ENCODE measurements at places on chromosomes 2 and 18.

GRCh38 chr2:231370429-231370748 is 25.1 kb upstream of the B3GNT7 start:
- no peak for DNase-seq

DNA sequence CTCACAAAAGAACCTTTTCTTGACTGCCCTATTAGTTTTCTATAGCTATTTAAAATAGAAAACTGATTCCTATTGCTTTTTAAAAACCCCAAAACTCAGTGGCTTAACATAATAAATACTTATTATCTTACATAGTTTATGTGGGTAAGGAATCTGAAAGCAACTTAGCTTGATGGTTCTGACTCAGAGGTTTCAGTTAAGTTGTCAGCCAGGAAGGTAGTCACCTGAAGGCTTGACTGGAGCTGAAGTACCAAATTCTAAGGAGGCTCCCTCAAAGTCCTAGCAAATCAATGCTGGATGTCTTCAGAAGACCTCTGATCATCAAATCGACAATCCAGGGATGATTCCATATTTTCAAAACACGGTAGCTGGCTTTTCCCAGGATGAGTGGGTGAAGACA is 546.6 kb upstream of the CDH2 start:
- no peak for DNase-seq

DNA sequence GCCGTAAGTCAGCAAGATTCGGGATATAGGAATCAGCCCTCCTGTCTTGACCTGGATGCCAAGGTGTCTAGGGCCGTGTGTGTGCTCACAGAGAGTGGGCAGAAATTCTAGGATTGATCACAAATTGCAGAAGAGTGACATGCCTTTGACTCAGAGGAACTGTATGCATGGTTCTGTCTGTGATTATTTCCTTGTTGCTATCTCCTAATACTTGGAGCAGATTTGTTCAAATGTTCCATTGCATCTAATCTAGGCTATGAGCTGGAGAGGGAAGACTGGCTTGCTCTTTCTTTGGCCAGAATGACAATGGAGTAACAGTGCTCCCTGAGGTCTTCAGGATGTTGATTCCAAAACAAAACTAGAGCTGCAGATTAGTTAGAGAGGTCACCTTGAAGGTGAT is 115.0 kb downstream of the EN1 start:
- no peak for DNase-seq

GRCh38 chr2:98468621-98469236 is 24.1 kb downstream of the INPP4A start:
- no peak for DNase-seq

DNA sequence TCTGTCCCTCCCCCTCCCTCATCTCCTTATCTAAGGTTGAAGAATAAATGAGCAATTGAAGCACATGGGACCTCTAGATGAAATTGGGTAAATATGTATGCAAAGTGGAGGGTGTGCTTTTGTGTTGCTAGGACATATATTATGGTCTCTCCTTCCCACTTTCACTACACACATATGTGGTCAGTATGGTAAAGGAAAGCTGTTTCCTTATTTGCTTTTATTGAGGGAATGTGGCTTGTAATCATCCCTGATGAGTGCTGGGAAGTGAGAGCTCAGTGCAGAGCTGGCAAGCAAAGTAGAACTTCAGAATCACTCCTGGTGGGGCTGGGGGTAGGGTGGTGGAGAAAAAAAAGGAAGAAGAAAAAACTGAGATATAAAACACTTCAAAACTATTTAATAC is 189.9 kb upstream of the ATP5MC3 start:
- no peak for DNase-seq

DNA sequence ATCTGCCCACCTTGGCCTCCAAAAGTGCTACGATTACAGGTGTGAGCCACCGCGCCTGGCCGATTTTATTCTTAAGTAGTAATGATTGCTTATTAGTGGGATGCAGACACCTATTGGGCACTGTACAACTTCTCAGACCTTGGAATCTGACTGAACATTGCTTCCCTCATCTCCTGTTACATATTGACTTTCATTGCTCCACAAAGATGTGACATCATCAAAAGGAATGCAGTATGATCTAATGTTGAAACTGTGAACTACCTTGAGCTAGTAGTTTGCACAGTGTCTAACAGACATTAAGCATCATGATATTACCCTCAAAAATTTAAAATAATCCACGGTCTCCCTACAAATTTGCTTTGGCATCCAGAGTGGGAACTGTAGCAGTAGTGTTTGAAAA is 109.8 kb upstream of the SIX2 start:
- DNase-seq = no peak

GRCh38 chr2:238861766-238862315 is 14.0 kb downstream of the TWIST2 start:
- DNase-seq = no peak

- DNase-seq = no peak
Measured at GRCh38 chr18:74562131-74562730, 27.9 kb downstream of the CNDP1 start.

DNA sequence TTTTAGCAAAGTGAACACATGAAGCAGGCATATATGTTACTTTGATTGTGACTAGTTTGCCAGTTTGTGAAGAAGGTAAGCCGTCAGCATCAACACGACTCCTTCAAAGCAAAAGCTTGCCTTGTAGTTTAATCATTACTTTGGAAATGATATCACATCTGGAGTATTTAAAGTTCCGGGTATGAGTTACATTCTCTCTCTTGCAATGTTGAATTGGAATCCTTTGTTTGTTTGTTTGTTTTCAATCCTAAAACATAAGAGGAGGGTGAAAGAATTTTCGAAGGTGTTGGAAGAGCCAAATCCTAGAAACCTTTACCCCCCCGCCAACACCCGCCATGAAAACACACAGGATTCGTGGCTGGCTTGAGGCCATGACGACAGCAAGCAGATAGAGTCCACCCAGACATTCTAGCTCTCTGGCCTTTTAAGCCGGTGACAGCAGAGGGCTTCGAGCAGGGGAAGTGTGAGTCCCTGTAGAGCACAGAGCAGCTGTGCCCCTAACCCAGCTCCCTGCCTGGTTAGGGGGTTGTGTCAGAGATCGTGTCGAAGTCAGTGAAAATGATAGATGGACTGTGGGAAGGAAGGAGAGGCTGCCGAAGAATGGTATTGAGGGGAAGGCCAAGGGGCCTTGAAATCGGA is 103.8 kb upstream of the SMIM21 start:
- DNase-seq = no peak

DNA sequence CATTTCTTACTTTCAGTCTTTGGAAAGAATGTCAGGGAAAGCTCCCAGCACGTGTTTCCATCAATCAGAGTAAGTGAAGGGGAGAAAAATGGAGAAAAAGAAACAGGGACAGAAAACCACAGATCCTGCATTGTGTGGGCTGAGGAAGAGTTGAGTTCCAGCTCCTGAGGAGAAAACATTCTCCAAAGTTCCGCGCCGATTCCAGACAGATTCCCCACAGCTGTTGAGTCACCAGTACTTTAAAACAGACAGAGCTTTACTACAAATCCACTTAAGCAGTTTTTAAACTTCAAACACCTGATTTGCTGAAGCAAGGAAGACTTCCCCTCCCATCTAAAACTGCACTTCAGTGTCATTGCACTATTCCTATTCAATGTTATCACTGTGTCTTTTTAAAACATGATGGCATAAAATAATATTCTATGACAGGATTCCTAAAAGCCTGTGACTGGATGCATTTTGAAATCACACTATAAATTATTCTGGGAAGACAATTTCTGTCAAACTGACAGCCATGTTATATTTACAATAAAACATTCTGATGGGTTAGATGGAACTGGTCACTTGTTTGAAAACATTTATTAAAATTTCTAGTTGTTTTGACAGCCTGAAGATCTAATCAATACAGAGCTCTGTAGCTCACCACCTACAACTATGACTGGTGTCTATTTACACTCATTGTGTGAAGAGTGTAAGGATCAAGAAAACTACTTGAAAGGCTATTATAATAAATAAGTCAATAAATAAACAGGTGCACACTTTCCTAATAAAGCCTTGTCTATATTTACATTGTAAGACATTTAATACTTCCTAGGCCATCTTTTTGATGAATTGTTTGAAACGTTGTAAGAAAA is 40.9 kb downstream of the TCF4 start:
- no peak for DNase-seq

GRCh38 chr2:31940920-31941319 is 69.9 kb downstream of the MEMO1 start:
- no peak for DNase-seq

- DNase-seq = no peak
Measured at GRCh38 chr2:47660168-47660567, 122.8 kb upstream of the MSH6 start.

GRCh38 chr2:178229927-178230326 is 35.6 kb downstream of the OSBPL6 start:
- DNase-seq = no peak

DNA sequence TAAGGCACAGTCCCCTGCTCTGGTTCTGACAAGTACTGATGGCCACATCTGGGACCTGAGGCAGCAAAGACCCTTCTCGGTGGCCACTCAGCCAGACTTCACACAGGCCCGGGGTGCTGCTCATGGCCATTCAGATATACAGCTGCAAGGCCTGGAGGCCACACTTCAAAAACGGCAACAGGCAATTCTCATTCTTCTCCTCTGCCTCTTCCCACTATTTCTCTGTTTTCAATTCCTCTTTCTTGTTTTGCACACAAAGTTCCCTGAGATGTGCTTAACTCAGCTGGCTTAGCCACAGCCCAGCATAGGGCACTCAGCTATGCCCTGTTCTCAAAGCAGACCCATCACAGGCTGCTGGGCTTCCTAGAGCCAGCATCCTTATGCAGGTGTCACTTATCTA is 29.9 kb downstream of the PTPN18 start:
- no peak for DNase-seq

- DNase-seq = no peak
Measured at GRCh38 chr2:2056531-2056930, 274.5 kb downstream of the MYT1L start.

- no peak for DNase-seq
Measured at GRCh38 chr2:161243312-161243711, 64.9 kb upstream of the PSMD14 start.

GRCh38 chr2:28102455-28102874 is 211.9 kb downstream of the BABAM2 start:
- peak; percentile 44 for DNase-seq

DNA sequence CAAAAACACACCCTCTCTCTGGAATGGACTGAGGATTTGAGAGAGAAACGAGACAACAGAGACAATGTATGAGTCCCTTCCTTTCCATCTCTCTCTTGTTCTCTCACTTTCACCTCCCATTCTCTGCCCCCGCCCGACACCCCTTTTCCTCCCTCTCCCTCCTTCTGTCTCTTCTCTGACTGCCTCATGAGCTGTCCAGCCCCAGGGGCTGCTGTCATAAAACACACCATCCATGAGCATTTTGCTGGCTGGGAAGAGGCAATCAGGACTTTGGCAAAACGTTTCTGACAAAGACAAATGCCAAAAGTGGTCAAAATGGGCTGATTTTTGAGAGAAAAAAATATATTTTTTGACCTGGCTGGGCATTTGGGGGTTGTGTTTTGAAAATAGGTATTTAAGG is 377.2 kb downstream of the EN1 start:
- DNase-seq = no peak

DNA sequence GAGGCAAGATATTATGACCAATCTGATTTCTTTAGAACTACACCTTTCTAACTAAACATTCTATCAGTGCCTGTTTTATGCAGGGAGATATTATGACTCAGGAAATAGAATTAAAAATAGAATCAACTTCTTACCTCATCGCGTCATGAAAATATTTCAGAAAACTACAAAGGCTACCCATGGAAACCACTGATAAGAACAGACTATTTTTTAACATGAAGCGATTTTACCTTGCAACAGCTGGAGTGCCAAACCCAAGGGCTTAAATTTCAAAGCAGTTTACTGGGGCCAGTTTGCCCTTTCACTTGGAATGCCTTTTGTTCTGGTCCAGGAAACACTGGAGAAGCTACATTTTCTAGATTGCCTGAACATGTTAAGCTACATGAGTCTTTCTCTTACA is 304.8 kb upstream of the CCDC68 start:
- no peak for DNase-seq

DNA sequence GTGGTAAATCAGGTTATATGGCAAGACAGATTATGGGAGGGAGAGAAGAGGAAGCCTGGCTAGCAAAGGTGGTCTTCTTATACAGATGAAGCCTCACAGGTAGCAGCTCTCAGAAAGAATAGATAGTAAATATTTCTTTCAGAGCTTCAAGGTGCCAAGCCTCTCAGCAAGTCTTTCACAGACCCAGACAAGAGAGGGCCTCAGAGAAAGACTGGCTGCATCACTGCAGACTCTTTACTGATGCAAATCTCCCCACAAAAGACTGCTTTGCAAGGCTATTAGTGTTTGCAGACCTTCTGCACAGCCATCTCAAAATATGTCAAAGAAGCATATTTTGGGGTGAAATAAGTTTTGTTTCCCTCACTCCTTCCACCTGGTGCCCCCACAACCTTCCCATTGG is 372.4 kb upstream of the RND3 start:
- DNase-seq = no peak

GRCh38 chr2:210063306-210063705 is 60.9 kb downstream of the RPE start:
- DNase-seq = no peak

DNA sequence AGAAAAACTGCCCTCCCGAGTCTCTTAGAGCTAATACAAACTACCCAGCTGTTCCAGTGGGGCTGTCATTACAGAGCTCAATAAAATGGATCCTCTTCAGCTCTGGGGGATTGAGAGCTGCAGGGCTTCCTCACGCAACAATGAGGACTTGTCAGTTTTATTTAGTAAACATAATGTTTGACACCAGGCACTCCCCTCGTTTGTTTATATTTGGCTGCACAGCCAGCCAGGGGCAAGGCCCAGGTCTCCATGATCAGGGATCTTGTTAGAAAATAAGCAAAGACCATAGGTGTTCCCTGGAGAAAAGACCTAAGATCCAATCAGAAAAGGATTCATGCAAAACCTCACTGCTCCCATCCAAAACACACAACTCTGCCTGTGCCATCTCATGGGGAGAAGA is 158.2 kb downstream of the C1D start:
- DNase-seq = no peak

GRCh38 chr2:85423525-85423924 is 5.0 kb downstream of the SH2D6 start:
- DNase-seq = peak; percentile 59

- no peak for DNase-seq
Measured at GRCh38 chr18:68703326-68703725, 11.6 kb downstream of the TMX3 start.

DNA sequence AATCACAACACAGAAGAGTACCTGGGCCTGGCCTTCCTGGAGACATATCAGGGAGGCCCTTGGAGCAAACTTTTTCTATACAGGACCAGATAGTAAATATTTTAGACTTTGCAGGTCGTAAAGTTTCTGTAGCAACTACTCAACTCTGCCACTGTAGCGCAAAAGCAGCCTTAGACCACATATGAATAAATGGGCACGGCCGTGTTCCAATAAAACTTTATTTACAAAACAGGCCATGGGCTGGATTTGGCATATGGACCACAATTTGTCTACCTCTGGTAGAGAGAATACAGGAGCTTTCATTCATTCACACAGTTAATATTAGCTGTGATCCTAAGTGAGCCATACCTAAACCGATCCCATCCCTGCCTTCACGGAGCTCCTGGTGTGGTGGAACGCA is 98.6 kb upstream of the CAB39 start:
- no peak for DNase-seq
